ENCODE measurements at places on chromosomes 16 and 17.

- DNase-seq, result no peak
Observed at GRCh38 chr16:1428511-1428910, 2.4 kb upstream of the PERCC1 start.

DNA sequence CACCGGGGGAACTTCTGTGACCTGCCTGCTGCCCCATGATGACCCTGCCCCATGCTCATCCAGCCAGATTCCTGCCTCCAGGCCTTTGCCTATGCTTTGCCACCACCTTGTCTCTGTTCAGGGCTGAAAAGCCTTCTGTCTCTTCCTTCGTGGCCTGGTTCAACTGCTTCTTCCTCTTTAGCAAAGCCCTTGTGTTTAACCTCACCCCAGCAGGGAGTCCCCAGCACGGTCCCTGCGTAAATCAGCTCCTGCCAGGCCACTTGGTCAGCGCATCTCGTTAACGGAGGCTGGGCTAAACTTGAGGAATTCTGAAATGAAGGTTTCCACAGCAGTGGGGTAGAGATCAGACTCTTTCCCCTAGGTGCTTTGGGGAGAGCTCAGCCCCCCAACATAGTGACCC lies 16.1 kb upstream of the KCNJ12 start:
- no peak for DNase-seq

- DNase-seq, result peak; percentile 33
Observed at GRCh38 chr16:66364959-66365306, 1.6 kb upstream of the CDH5 start.

GRCh38 chr17:80519091-80519781 lies 25.4 kb upstream of the RPTOR start:
- no peak for DNase-seq

- DNase-seq, result no peak
Observed at GRCh38 chr17:80850817-80851216, 140.8 kb upstream of the CHMP6 start.

GRCh38 chr17:46875849-46876352 lies 24.5 kb downstream of the WNT9B start:
- no peak for DNase-seq

DNA sequence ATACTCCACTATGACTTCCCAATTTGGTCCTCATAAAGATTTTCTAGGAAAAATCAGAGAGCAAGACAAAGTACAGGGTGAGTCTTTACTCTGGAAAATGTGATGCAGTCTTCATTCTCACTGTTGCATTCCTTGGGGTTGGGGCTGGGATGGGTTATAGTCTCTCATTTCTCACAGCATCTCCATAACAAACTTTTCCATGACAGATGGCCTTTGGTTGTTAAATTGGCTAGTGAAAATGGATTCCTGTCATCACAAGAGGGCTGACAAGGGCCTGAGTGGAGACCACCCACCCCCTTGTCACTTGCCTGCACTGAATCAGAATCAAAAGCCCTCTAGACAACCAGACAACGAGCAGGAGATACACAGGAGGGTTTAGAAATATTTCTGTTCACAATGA lies 174.6 kb downstream of the AATF start:
- no peak for DNase-seq

DNA sequence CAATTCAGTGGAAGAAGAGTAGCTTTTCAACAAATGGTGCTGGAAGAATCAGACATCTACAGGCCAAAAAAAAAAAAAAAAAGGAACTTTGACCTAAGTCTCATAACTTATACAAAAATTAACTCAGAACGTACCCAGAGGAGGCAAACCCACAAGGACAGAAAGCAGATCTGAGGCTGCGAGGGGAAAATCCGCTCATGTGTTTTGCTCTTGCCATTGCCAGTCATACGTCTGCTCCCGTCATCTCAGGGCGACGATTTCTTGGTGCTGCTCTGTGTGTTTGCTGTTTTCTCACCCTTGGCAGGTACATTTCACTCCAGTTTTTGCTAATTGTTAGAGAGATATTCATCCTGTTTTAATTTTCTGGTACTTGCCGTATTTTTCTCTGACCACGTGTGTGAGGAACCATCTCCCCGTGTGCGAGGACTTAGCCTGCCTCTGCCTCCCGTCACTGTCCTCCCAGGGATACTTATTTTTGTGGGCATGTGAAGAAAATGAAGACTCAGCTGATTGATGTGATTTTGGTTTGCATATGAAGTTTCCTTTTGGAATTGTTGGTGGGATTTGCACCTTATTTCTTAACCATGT lies 33.4 kb upstream of the ACSF3 start:
- no peak for DNase-seq

- DNase-seq, result no peak
Observed at GRCh38 chr16:11978080-11978479, 1.5 kb downstream of the SNX29 start.

DNA sequence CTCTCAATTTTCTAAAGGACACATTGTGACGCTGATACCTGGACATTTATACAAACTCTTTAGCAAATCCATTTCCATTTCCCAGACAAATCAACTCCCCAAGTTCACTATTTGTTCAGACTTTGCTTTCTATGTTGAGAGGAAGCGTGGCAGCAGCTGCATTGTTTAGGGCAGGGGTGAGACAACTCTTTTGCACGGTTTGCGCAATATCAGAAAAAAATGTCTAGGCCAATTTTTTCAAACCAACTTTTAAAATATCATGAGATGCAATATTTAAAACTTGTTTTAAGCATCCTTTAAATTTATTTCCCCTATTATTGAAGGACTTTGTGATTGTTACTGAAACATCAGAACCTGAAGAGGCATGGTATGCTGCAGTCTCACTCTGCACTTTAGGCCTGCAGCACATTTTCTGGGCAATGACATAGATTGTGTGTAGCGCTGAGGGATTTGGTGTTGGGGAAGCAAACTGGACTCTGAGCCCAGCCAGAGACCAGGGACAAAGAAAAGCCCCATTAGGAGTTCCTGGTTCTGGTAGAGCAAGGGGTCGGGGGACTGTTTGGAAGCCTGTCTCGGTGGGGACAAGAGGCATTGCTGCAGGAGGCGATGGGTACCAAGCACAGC lies 6.4 kb upstream of the CCDC182 start:
- DNase-seq, result no peak

- no peak for DNase-seq
Observed at GRCh38 chr16:11350921-11351335, 5.7 kb downstream of the RMI2 start.

DNA sequence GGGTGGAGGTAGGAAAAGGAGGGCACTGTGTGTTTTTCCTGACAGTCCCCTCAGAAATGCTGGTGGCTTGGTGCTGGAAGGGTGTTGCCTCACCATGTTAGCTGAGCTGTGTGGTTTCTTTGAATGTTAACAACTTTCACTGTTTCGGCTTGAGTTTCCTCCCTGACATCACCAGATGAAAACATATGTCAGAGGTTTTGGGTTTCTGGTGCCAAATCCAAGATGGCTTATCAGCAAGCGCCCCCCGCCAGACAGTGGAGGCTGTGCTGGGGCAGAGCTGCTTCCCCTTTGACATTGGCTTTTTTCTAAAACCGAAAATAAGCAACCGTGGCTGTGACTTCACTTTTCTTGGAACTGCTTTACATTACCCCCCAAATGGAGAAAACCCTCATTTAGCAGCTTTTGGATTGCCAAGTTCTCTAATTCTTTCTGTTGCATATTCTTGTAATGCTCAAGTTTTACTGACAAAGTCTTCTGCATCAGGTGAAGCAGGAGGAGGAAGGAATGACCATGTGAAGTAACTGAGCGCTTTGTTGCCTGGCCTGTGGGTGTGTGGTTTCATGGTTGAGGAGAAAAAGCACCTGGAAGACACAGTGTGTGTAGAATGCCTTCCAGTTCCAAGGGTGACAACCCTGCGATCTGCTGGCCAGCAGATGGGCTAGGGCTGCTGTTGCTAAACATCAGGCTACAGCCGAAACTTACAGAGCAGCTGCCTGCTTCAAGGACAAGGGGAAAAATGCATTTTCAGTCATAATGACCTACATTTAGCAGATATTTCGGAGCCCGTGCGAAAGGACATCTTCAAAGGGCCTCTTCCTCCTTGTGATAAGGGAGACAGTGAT lies 9.7 kb downstream of the RMI2 start:
- no peak for DNase-seq

DNA sequence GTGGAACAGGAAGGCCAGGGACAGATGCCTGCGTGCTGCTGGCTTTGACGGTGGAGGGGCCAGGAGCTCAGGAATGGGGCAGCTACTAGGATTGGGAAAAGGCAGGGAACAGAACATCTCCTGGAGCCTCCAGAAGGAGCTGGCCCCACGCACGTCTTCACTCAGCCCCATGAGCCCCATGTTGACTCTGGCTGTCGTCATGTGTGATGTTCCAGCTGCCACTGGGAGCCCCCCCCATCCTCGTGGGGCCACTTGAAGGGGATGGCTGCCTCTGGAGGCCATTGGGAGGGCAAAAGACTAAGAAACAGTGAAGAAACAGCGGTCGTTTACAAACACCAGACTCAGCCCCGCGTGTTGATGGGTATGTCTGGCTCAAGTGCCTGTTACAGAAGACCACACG lies 18.5 kb upstream of the APRT start:
- DNase-seq, result no peak

DNA sequence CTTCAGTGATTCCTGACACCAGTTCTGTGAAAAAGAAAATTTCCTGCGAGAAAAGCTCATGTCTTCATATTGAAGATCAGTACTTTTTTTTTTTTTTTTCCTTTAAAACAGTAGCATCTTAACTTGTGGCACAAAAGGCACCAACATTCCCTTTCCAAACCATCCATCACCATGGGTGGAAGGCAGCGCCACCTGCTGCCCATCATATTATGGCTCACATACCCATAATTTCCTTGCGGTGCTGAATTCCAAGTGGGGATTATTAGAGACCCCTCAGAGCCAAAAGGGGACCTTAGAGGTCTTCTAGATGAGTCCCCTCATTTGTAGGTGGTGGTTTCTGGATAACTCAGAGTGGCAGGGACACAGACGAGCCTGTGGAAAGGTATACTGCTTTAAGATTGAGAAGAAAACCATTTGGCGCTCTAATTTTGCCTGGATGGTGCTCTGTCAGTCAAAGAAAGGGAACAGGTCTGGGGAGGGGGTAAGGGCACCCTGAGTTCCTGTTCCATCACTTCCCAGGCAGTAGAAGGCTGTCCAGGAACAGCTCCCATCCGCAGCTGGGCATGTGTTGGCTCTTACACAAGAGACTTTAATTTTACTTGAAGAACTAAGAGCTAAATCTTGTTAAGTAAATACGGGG lies 7.9 kb upstream of the SOST start:
- DNase-seq, result peak; percentile 56

- no peak for DNase-seq
Observed at GRCh38 chr17:50392621-50393020, 4.7 kb downstream of the LRRC59 start.

GRCh38 chr16:49352892-49353291 lies 20.7 kb upstream of the C16orf78 start:
- no peak for DNase-seq

- no peak for DNase-seq
Observed at GRCh38 chr17:81390873-81391255, 4.4 kb upstream of the BAHCC1 start.

- DNase-seq, result no peak
Observed at GRCh38 chr16:61007694-61008093, 1028.5 kb downstream of the CDH8 start.

DNA sequence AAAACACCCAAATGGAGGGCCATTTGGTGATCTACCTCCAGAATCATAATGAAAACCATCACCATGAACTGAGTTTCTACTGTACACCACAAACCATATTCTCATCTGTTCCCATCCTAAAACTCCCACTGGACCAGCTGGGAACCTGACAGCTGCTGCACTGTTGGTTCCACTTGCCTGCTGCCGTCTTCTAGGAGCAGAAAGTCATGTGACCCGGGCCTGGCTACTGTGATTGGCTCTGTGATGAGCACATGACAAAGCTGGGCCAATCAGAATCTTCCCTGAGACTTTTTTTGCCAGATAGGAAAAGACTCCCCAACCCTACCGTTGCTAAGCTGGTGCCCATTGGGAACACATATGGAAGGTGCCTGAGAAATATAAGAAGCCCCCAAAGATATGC lies 264.2 kb downstream of the MRTFB start:
- DNase-seq, result no peak

DNA sequence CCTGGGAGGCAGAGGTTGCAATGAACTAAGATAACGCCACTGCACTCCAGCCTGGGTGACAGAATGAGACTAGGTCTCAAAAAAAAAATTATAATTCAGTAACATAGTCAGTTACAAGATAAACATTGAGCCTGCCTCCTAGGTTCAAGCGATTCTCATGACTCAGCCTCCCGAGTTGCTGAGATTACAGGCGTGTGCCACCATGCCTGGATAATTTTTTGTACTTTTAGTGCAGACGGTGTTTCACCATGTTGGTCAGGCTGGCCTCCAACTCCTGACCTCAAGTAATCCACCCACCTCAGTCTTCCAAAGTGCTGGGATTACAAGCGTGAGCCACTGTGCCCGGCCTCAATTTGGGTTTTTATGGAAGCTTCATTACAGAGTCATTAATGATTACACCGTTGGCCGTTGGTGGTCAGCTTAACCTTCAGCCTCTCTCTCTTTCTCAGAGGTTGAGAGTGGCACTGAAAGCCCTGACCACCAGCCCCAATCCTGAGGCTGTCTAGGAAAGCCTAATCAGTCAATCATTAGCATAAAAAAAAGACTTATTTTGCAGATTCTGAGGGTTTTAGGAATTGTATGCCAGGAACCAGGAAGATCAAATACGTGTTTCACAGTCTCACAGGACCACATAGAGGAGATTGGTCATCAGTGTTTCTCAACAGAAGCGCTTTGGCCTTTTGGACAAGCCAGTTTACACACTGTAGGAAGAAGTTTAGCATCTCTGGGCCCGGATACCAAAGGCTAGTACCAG lies 1.3 kb upstream of the LRRC37A3 start:
- DNase-seq, result no peak

DNA sequence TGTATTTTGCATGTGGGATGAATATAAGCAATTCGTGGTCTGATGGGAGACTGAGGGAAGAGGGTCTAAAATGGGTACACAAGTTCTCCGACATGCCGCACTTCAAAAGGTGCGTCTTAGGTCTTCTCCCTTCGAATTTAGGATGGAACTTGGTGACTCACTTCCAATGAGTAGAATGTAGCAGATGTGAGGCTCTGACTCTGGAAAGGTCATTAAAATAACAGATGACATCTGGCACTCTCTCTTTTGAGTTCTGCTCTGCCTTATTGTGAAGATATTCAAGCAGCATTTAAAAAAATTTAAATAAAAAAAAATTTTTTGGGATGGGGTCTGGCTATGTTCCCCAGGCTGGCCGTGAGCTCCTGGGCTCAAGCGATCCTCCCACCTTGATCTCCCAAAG lies 92.7 kb downstream of the TMEM100 start:
- DNase-seq, result no peak

- no peak for DNase-seq
Observed at GRCh38 chr16:30439720-30440348, 5.8 kb downstream of the SEPHS2 start.

- DNase-seq, result no peak
Observed at GRCh38 chr17:10018461-10018891, 113.4 kb upstream of the RCVRN start.

- DNase-seq, result no peak
Observed at GRCh38 chr17:79201119-79201518, 126.5 kb downstream of the ENGASE start.

DNA sequence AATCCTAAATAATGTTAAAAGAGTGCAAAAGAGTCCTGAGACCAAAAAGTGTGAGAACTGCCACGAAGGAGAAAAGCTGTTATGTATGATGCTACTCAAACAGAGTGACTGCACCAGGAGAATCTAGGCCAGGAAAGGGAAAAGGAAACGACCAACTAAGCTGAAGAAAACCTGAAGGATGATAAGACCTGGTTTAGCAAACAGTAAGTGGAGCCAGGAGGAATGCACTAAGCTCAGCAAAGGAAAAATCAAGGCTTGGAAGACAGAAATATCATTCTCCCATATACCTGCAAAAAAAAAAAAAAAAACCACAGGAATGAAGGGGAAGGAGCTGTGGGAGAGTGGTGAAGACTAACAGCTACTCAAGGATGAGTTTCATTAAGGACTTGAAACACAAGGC lies 21.1 kb downstream of the CMC2 start:
- DNase-seq, result no peak

Data from RWPE1 (cell line).